ENCODE measurements at places on chromosomes 1 and 21. TPM values are rescaled to one million over a fixed set of nuclear protein-coding genes. Genes with fewer than 3 reads are reported as not detected.
A peak's percentile ranks its signal among the peaks of the same experiment; 100 is the strongest.

Gene NCDN
- 30.4 TPM for total RNA-seq

Gene FAM78B
- 1.3 TPM for total RNA-seq

Gene OR10J4
- not detected for total RNA-seq

Gene ALG14
- 4.7 TPM for total RNA-seq

Gene VCAM1
- total RNA-seq, result 8.0 TPM

Gene SLAMF1
- total RNA-seq, result 0.14 TPM

Gene FAM151A
- total RNA-seq, result 0.48 TPM

Gene FMOD
- total RNA-seq, result 7.3 TPM

Gene TRIM67
- not detected for total RNA-seq

Gene PCAT6
- total RNA-seq, result 1.0 TPM

Gene ATP6V1G3
- not detected for total RNA-seq

DNA sequence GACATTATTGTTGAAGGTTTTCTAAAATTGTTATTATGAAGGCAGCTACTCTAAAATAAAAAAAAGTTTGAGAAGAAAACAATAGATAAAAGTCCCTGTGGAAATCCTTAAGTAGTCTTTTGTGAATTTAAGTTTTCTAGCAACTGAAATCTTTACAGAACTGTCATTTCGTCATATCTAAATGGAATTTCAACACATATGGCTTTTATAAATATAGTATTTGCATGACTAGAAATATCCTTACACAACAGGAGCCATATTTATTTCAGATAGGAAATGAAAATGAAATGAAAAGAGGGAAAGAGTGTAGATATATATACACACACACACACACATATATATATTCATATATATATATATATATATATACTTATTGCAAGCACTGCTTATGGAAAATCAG, 204.7 kb upstream of the RGS18 start:
- H3K4me1 ChIP-seq, result no peaks in the 10 kb centered on the region
- H3K27me3 ChIP-seq, result no peaks in the 10 kb centered on the region
- no peak overlapping the region for H3K4me3 ChIP-seq
- DNase-seq, result no peak

GRCh38 chr1:70720109-70720508, 309.0 kb downstream of the CTH start:
- H3K36me3 ChIP-seq, result no peaks in the 10 kb centered on the region
- no peak for DNase-seq
- H3K27me3 ChIP-seq, result no peaks in the 10 kb centered on the region
- no peak overlapping the region for H3K4me3 ChIP-seq
- no peaks in the 10 kb centered on the region for H3K4me1 ChIP-seq
- H3K27ac ChIP-seq, result no peak overlapping the region

- H3K27me3 ChIP-seq, result peaks cover 25% of the 10 kb centered on the region
- no peak overlapping the region for H3K4me3 ChIP-seq
- DNase-seq, result no peak
- no peaks in the 10 kb centered on the region for H3K36me3 ChIP-seq
- no peak overlapping the region for H3K27ac ChIP-seq
- no peaks in the 10 kb centered on the region for H3K4me1 ChIP-seq
These were observed 14.5 kb downstream of the TBX15 start for GRCh38 chr1:118973531-118974137.

DNA sequence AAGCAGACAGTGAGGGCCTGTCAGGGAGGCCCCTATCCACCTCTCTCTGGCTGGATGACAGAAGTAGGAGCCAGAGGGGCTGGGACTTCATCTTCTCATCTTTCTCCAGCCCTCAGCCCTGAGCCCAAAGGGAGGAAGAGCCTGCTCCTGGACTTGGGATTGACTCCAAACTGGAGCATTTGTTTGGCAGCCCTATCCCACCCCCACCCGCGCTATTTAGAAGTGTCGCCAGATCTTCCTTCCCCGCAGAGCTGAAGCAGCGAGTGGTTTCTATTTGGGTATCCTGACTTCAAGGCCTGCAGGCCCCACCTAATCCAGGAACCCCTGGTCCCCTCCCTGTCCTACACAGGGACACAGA, 9.6 kb downstream of the NES start:
- H3K36me3 ChIP-seq, result peaks cover 2% of the 10 kb centered on the region
- no peak overlapping the region for H3K4me3 ChIP-seq
- H3K27ac ChIP-seq, result peak overlapping the region; percentile 90
- DNase-seq, result peak; percentile 78

DNA sequence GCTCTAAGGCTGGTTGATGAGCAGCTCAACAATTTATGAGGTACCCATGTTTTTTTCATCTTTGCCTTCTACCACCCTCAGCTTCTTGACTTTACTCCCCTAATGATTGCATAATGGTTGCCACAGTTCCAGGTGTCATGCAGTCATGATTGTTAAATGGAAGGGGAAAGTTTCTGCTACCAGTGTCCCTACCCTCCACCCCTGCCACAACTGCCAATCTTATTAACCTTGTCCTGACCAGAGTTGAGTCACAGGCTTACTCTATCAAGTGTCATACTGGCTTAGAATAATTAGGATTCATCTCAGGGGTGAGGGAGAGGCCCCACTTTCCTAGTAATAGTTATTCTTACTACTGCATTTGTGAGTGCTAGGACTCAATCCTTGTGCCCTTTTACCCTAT, 7.9 kb upstream of the FUBP1 start:
- no peak for DNase-seq
- no peaks in the 10 kb centered on the region for H3K27me3 ChIP-seq
- H3K36me3 ChIP-seq, result no peaks in the 10 kb centered on the region
- no peak overlapping the region for H3K4me3 ChIP-seq

DNA sequence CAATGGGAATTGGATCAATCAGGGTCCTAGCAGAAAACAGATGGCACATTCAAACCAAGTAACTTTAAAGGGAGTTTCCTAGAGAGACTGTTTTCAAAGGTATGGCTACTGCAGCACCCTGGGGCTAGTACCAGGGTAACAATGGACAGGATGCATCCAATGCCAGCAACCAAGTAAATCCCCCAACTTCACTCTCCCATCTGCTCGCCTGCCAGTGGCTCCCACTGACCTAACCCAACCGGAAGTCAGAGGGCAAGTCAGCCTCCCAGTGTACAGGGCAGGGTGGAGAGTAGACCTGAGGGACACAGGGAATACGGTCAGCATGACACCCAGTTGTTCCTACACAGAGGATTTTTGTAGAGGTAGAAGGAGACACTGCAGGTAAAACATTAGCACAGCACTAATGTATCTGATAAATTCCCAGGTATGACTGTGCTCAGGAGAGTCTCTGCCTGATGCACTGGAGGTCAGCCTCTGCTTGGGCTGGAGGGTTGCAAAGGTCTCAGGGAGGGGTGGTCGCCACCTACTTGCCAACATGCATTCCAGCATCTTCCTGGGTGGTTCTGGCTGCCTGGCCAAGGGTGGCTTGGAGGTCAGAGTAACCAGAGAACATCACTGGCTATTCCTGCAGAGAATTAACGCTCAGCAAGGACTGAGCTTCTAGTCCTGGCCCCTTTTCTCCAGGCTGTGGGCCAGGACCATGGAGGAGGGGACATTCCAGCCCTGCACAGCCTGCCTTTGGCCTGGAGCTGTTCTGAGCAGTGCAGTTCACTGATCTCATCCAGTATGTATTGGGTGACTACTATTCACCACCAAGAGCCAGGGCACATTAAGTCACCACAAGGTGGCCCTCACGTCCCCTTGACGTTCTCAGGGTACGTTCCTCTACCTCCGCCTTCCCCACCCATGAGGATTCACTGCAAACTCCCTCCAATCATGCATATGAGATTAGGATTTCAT, 5.1 kb upstream of the GJA4 start:
- H3K4me1 ChIP-seq, result peaks cover 10% of the 10 kb centered on the region
- no peak overlapping the region for H3K4me3 ChIP-seq
- DNase-seq, result no peak
- H3K27ac ChIP-seq, result no peak overlapping the region
- no peaks in the 10 kb centered on the region for H3K36me3 ChIP-seq
- no peaks in the 10 kb centered on the region for H3K27me3 ChIP-seq

DNA sequence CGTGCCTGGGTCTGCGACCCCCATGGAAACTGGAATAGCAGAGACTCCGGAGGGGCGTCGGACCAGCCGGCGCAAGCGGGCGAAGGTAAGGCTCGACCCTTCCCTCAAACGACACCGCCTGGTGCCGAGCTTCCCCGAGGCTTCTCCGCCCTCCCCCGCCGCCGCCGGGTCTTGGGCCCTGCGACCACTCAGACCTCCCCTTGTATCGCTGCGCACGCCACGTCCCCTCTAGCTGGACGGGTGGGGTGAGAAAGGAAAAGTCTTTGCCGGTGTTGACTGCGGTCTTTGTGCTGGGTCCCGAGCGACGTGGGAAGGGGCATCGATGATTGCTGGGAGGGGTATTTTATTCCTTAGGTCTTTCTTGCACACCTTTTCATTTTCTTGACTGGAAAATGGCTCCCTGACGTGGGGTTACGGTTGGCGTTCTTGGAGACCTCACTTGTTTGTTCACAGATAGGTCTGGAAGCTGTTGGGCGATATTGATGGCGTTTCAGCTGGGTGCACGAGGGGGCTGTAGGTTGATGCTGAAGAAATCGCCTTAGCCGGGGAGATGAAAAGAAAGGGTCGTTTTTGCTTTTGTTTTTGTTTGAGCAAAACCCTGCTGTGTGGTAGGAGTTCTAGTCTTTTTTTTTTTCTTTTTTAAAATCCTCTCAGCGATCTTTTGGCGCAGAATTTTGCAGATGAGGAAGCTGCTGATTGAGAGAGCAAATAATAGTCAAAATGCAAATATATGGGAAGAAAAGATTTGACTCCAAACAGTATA, 776 bp downstream of the KDM1A start:
- H3K4me3 ChIP-seq, result peak overlapping the region; percentile 94
- no peaks in the 10 kb centered on the region for H3K36me3 ChIP-seq
- H3K27me3 ChIP-seq, result no peaks in the 10 kb centered on the region
- peaks cover 10% of the 10 kb centered on the region for H3K4me1 ChIP-seq
- peak overlapping the region; percentile 83 for H3K27ac ChIP-seq
- DNase-seq, result no peak

GRCh38 chr21:35265170-35265877, 216.2 kb upstream of the RUNX1 start:
- H3K4me3 ChIP-seq, result no peak overlapping the region
- H3K27me3 ChIP-seq, result no peaks in the 10 kb centered on the region
- no peaks in the 10 kb centered on the region for H3K4me1 ChIP-seq
- DNase-seq, result no peak
- H3K27ac ChIP-seq, result no peak overlapping the region
- no peaks in the 10 kb centered on the region for H3K36me3 ChIP-seq

DNA sequence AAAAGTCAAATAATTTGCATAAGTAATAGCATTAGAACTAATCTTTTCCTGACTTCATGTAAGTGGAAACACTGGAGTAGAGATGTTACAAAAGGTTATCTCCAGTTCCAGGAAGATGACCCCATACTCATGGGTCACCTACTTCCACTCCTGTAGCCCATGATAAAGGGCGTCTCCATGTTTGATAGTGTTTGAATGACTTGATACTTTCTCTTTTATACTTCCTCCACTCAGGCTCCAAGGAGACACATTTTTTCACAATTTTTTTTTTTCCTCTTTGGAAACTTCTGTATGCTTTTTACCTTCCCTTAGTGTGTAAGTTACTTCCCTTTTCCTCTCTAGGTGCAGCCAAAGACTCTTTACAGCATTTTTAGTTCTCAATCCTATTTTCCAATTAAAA, 382.1 kb upstream of the B3GALT2 start:
- H3K4me1 ChIP-seq, result no peaks in the 10 kb centered on the region
- H3K27me3 ChIP-seq, result no peaks in the 10 kb centered on the region
- no peaks in the 10 kb centered on the region for H3K36me3 ChIP-seq
- no peak overlapping the region for H3K4me3 ChIP-seq

DNA sequence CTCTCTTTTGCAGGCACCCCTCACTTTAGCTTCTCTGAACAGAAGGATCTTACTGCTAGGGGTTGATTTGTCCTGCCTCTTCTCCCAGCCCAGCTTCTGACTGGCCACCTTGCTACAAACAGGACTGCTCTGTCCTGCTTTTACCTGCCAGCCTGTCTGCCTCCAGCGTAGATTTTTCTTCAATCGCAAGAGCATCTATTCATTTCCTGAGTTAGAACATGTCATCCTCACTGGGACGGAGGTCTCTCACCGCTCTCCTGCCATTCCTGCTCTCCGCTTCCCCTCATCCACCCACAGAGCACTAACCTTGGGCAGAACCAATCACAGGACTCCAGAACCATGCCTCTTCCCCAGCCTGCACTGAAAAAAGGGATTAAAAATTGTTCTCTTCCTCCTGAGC, 3.5 kb upstream of the ATP1B1 start:
- no peak overlapping the region for H3K4me3 ChIP-seq
- peaks cover 34% of the 10 kb centered on the region for H3K4me1 ChIP-seq
- H3K27ac ChIP-seq, result no peak overlapping the region
- H3K36me3 ChIP-seq, result no peaks in the 10 kb centered on the region
- peaks cover 9% of the 10 kb centered on the region for H3K27me3 ChIP-seq

- H3K4me3 ChIP-seq, result no peak overlapping the region
- H3K4me1 ChIP-seq, result no peaks in the 10 kb centered on the region
- no peak overlapping the region for H3K27ac ChIP-seq
- no peaks in the 10 kb centered on the region for H3K27me3 ChIP-seq
These were observed 581.2 kb downstream of the PTPRC start for GRCh38 chr1:199220031-199220430.

GRCh38 chr1:12544992-12545391, 73.0 kb downstream of the DHRS3 start:
- H3K36me3 ChIP-seq, result no peaks in the 10 kb centered on the region
- no peak for DNase-seq
- H3K4me1 ChIP-seq, result peaks cover 68% of the 10 kb centered on the region
- H3K27ac ChIP-seq, result no peak overlapping the region
- no peak overlapping the region for H3K4me3 ChIP-seq

DNA sequence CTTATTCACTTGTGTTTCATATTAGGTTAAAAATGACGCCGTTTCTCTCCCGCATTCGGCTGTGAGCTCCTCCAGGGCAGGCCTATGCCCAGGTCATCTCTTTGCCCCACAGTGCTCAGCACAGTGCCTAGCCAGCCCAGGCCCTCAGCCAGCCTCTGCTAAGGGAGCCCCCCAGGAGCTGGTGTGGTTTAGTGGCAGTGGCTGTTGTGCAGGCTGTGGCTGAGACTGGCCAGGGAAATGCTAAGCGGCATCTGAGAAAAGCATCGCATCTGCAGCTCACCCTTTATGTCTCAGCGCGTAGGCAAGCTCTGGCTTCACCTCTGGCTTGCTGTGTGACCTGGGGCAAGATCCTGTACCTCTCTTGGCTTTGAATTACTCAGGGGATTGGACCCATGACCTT, 275.1 kb downstream of the TRABD2B start:
- no peak overlapping the region for H3K27ac ChIP-seq
- peaks cover 13% of the 10 kb centered on the region for H3K4me1 ChIP-seq
- peaks cover 42% of the 10 kb centered on the region for H3K27me3 ChIP-seq
- no peak for DNase-seq
- H3K4me3 ChIP-seq, result no peak overlapping the region

DNA sequence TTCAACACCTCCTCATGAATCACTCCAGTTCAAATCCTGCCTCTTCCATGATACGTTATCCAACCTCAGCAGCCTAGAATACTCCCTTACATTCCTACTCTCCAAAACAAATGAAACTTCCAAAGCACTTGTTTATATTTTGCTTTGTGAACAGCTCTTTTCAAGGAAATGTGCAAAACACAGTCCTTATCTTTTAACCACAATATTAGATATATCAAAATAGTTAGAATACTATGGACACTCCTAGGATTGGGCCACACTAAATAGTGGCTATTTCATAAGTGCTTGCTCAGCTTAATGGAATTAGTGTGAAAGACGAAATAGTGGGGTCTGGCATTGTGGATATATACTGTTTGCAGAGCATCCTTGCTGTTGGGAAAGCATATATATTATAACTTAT, 173.5 kb downstream of the ZC3H11B start:
- H3K36me3 ChIP-seq, result no peaks in the 10 kb centered on the region
- H3K4me1 ChIP-seq, result no peaks in the 10 kb centered on the region
- no peak overlapping the region for H3K27ac ChIP-seq
- H3K27me3 ChIP-seq, result no peaks in the 10 kb centered on the region
- no peak for DNase-seq

- no peak for DNase-seq
- peaks cover 42% of the 10 kb centered on the region for H3K36me3 ChIP-seq
- H3K4me3 ChIP-seq, result no peak overlapping the region
- H3K4me1 ChIP-seq, result peaks cover 17% of the 10 kb centered on the region
- no peaks in the 10 kb centered on the region for H3K27me3 ChIP-seq
These were observed 10.8 kb upstream of the SHISA4 start for GRCh38 chr1:201877877-201878401.

All from heart left ventricle (tissue), 16 donors.